ENCODE measurements at places on chromosomes 1 and 21.

DNA sequence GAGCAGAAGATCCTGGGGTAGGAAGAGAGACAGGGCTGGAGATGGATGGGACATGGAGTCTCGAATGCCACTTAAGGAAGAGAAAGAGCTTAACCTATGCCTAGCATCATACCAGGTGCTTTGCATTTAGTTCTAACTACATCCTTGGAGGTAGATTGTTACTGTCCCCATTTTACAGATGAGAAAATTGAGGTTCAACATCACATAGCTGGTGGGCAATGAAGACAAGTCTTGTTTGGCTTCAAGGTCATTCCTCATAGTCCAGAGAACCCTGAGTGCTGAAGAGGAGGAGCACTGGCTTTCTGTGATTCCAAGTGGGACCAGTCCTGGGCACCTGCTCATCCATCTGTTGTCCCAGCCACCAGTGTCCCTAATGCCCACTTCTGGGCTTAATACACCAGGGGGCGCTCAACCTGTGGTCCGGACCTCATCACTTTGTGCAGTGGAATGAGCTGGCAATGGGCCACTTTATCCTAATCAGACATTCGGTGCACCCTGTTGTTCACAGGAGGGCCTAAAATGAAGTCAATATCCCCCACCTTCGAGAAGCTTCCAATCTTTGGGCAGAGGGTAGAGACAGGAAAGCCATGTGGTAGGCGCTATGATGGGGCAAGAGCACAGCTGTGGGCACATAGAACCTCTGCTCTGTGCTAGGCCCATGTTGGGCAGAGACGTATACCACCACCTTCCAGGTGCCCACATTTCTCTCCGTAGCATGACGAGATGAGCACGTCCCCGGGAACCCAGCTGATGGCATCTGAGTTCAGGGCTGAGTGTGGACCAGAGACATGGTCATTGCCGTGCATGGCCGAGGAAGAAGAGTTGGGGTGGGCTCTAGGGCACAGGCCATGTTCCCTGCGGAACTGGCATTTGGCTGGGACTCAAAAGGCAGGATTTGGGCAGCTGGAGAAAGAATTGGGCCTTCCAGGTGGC lies 9.2 kb downstream of the RPS6KA1 start:
- DNase-seq = peak; percentile 50

- no peak for DNase-seq
Observed at GRCh38 chr1:81760477-81761097, 40.1 kb upstream of the ADGRL2 start.

GRCh38 chr1:225350872-225351271 lies 77.0 kb downstream of the LBR start:
- no peak for DNase-seq

- DNase-seq = peak; percentile 29
Observed at GRCh38 chr1:206479183-206480125, 9.2 kb downstream of the IKBKE start.

- no peak for DNase-seq
Observed at GRCh38 chr1:197633447-197634078, 141.7 kb downstream of the DENND1B start.

DNA sequence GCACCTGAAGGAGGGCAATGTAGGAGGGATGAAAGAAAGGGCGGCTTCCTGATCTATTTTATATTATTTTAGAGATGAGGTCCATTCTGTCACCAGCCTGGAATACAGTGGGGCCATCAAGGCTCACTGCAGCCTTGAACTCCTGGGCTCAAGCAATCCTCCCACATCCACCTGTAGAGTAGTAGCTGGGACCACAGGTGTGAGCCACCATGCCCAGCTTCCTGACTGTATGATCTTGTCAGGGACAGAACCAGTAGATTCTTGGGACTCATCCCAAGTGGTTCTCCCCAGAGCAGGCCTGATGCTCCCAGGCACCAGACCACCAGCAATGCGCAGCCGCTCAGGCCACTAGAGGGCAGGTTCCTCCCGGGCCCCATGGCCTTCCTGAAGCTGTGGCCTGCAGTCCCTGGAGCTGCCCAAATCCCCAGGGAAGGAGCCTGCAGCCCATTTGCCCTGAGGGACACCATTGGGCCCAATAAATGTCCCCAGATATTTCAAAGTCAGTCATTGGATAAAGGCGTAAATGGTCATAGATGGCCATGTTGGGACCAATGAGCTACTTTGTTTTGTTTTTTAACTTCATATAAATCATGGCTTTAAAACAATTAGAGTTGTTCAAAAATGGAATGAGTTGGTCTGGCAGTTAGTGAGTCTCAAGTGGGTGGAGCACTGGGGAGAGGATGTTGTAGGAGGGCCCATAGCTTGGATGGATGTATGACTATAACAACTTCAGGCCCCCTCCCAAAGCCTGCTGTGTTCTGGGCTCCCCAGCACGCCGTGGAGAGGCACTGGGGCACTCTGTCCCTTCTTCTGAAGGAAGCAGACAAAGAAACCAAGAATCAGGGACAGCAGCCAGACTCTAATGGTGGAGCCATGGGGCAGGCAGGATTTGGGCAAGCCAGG lies 44.7 kb upstream of the GOLT1A start:
- no peak for DNase-seq

All from NK-92 treated with Interleukin-12 subunit alpha and Interleukin-12 subunit beta, amount 100 ng/mL, for 24 hours (cell line).